Transverse colon (tissue), 4 donors: ENCODE measurements at places on chromosomes 5 and 9. TPM values are rescaled to one million over a fixed set of nuclear protein-coding genes. Genes with fewer than 3 reads are reported as not detected.

DNA sequence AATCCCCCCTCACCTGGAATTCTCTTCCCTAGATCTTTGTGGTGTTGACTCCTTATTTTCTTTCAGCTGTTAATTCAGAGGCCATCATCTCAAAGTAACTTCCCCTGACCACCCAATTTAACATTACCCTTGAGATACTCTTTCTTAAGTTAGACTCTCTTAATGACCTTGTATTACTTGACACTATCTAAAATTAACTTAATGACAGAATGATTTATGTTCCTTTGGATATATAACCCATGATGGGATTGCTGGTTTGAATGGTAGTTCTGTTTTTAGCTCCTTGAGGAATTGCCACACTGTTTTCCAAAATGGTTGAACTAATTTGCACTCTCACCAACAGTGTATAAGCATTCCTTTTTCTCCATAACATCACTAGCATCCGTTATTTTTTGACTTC, 298.0 kb downstream of the NNT start:
- DNase-seq = no peak

GRCh38 chr9:36221667-36222066, 30.9 kb downstream of the CLTA start:
- DNase-seq = no peak

The CLIC3 gene
- not detected for total RNA-seq

The IL3 gene
- total RNA-seq = not detected

GRCh38 chr5:139982157-139982974, 60.7 kb downstream of the NRG2 start:
- DNase-seq = peak; percentile 12

DNA sequence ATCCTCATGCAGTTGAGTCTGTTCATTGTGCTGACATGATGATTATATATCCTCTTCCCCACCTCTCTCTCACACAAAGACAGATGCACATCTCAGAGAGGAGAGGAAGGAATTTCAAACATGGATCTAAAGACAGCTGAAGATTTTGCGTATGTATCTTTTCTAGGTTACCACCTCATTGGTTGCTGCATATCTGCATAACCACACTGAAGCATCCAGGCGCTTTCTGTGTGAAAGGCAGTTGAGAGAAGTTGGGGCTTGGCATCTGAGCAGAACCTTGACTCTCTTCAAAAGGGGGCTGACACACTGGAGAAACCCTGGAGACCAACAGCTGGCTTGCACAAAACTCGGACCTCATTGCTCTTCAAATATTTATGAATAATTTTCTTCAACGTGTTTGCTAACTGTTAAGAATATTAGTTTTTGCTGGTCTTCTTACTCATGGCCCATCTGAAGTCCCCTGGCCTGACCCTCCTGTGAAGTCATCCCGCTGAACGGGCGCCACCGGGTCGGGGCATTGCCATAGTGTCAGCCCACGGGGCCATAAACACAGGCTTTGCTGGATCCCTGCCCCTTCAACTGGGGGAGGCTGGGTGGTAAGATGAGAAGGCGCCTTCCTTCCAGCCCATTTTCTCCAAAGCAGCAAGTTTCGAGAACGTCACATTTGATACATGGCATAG, 593.2 kb upstream of the CLINT1 start:
- DNase-seq = no peak

The SLC25A48 gene
- 2.6 TPM for total RNA-seq

The KIF4B gene
- total RNA-seq = not detected

- peak; percentile 7 for DNase-seq
Measured at GRCh38 chr9:101397746-101398067, 711 bp downstream of the MRPL50 start.

The CENPH gene
- total RNA-seq = not detected

DNA sequence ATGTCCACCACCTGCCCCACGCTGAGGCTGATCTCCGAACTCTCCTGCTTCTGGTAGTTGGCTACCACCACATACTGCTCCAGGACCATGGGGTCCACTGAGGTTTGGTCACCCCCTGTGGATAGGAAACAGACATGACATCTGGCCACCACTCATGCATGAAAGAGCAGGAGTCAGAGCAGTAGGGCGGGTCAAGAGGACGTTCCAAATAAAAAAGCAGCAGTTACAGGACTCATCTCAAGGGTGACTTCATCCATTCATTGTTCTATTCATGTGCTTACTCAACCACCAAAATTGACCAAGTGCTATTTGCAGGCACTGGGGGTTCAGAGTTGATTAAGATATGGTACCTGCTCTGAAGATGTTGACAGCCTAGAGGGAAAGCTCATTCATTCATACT, 79.2 kb upstream of the UBTD2 start:
- DNase-seq = no peak

GRCh38 chr5:122756264-122756911, 18.5 kb upstream of the SNX2 start:
- DNase-seq = no peak

DNA sequence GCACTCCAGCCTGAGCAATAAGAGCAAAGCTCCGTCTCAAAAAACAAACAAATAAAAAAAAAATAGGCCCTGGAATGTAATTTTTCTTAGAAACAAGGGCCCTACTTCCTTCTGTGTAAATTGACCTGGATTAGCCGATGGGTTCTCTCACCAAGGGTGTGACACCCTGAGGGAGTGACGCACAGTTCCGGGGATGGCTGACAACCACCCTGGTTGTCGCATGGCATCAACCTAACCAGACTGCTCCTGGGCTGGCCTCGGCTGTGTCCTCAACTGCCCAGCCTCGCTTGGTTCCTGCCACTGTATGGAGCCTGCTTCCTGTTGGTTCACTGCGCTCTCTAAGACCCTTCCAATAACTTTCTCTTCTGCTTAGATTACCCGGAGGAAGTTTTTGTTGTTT, 51.2 kb upstream of the SPATA31D4 start:
- peak; percentile 68 for DNase-seq

The PCDHA1 gene
- total RNA-seq = 0.14 TPM

- no peak for DNase-seq
Measured at GRCh38 chr9:127451608-127451857, 223 bp downstream of the LRSAM1 start.

GRCh38 chr5:179900711-179901110, 7.0 kb downstream of the TBC1D9B start:
- DNase-seq = no peak

- no peak for DNase-seq
Measured at GRCh38 chr5:82596451-82596850, 318.3 kb upstream of the RPS23 start.

DNA sequence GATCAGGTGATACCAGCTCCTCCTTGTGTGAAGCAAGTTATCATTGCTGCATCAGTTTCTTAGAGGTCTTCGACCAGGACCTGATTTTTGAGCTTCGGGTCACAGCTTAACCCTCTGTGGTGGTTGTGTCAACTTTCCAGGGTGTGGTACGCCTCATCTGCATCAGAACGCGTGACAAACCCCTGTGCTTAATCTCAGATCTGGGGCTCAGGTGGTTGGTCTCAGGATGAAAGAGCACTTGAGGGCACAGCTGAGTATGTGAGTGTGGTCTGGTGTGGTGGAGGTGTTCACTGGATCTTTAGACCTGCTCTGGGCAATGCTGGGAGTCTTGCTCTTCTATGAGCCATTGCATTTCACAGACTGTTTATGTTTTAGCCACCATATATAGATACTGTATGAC, 64.1 kb downstream of the OSTF1 start:
- DNase-seq = no peak

The TUSC1 gene
- 17.1 TPM for total RNA-seq

DNA sequence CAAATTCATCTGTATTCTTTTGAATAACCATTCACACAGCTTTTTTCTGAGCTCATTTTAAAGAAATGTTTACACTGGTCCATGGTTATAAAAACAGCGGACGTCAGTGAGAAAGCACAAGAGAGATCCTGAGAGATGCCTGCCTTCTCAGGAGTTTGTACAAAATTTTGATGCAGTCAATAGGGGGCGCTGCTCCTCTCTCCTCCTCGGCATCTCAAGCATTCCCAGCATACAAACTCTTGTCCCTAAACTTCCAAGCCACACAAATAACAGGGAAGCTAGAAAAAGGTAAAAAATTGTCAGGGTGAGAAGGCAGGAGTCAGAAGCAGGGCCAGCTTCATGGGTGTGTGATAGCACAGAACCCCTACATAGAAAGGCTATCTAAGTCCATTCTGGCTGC, 11.2 kb upstream of the CCDC152 start:
- DNase-seq = peak; percentile 13

- peak; percentile 62 for DNase-seq
Measured at GRCh38 chr9:84917366-84918070, 248.0 kb downstream of the NTRK2 start.

- DNase-seq = no peak
Measured at GRCh38 chr9:84293001-84293798, 47.4 kb downstream of the SLC28A3 start.

DNA sequence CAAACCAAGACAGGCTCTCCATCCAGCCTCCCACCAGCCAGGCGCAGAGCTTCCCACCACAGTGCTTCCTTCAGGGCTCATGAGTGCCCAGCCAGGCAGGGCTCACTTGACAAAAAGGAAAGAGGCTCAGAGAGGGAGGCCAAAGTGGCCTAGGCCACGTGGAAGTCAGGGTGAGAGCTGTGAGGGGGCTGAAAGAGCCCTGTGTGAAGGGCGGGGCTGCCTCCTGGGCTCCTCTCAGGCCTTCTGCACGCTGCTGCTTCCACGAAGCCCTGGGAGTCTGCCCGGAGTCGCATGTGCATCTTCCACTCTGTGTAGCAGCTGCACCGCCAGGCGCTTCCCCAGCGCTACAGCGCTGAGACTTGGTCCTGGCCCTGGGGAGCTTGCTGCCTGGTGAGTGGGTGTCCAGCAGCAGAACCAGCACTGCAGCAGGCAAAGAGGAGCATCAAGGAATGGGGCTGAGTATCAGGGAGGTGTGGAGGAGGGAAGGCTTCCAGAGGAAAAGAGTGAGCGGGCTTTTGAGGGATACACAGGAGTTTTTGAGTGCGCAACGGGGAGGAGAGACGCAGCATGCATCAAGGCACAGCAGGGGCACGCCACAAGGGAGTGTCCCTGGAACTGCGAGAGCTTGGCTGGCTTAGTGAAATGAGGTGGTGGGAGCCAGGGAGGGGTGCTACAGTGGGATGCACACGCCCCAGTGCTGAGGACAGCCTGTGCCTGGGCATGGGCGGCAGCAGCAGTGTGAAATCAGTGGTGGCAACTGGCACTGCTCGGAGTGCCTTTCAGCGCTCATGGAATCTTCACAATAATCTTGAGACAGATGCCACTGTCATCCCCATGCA, 178.0 kb downstream of the GAPVD1 start:
- DNase-seq = no peak
